ENCODE measurements at places on chromosomes 1 and 21. TPM values are rescaled to one million over a fixed set of nuclear protein-coding genes. Genes with fewer than 3 reads are reported as not detected.

The DMRTA2 gene
- not detected for total RNA-seq

- no peak for DNase-seq
Observed at GRCh38 chr1:55402671-55403464, 187.7 kb upstream of the USP24 start.

DNA sequence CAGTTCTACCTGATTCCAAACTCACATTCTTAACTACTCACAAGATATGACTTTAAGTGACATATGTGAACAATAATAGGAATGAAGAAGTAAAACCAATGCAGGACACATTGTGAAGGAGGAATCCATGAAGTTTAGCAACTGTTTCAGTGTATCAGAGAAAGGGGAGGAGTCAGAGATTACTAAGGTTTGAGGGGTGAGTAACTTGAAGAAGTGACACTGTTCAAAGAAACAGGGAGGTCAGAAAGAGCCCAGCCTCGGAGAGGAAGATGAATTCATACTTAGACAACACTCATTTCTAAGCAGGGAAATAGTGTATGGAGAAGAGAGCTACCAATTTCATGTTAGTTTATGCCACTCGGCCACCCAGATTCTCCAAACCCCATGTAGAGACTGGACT, 28.2 kb upstream of the RPF1 start:
- no peak for DNase-seq

The TOE1 gene
- 46.6 TPM for total RNA-seq

- DNase-seq = no peak
Observed at GRCh38 chr1:2342384-2343022, 48.9 kb downstream of the MORN1 start.

GRCh38 chr1:32380057-32380456, 14.2 kb downstream of the BSDC1 start:
- DNase-seq = no peak

Data from T-cell (primary cell).